ENCODE measurements at places on chromosomes 4 and X.

DNA sequence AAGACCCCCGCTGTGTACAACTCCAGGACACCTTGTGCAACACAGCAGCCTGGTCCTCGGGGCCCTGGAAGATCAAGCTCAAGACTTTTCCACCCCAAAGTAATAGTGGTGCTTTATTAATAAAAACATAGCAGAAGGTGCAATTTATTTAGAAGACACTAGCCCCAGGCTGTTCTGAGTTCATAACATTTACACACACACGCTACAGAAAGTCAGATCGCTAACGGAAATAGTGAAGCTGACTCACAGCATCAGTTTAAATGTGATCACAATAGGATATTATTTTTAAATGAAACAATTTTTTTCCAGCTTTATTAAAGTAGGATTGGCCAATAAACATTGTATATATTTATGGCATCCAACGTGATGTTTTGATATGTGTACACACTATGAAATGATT lies 141.0 kb downstream of the STK32B start:
- DNase-seq: no peak

DNA sequence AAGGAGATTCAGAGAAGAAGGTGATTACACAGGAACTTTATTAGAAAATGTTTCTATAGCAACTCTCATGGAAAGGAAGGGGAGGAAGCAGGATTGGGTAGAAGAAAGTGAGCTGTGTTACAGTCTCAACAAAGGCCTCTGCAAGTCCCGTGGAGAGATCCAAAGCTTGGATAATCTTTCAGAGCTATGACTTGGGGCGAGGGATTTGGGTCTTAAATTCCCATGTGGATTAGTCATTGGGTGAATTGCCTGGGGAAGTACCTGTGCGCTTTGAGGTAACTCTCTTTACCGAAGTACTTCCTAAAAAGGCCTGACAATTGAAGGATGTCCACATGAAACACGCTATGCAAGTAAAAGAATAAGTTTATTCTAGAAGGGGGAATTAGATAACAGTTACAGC lies 133.8 kb upstream of the ANKRD50 start:
- no peak for DNase-seq

- DNase-seq: no peak
Observed at GRCh38 chr4:60020389-60020788, 1179.7 kb upstream of the ADGRL3 start.

DNA sequence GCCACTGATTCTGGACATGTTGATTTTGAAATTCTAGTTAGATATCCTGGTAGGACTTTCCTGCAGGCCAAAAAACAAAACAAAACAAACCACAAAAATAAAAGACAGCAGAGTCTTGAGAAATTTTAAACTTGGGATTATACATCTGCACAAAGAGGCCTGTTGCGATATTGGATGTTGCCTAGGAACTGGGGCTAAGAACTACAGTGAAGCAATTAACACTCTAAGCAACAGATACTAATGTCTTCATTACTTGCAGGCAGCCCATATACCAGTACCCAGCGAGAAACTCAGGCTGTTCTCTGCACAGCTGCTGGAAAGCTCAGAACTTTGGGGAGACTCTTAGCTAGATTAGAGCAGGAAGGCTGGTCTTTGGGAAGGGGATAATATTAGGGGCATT lies 69.1 kb upstream of the SCOC start:
- DNase-seq: no peak
